ENCODE measurements at places on chromosomes 6 and 20.

DNA sequence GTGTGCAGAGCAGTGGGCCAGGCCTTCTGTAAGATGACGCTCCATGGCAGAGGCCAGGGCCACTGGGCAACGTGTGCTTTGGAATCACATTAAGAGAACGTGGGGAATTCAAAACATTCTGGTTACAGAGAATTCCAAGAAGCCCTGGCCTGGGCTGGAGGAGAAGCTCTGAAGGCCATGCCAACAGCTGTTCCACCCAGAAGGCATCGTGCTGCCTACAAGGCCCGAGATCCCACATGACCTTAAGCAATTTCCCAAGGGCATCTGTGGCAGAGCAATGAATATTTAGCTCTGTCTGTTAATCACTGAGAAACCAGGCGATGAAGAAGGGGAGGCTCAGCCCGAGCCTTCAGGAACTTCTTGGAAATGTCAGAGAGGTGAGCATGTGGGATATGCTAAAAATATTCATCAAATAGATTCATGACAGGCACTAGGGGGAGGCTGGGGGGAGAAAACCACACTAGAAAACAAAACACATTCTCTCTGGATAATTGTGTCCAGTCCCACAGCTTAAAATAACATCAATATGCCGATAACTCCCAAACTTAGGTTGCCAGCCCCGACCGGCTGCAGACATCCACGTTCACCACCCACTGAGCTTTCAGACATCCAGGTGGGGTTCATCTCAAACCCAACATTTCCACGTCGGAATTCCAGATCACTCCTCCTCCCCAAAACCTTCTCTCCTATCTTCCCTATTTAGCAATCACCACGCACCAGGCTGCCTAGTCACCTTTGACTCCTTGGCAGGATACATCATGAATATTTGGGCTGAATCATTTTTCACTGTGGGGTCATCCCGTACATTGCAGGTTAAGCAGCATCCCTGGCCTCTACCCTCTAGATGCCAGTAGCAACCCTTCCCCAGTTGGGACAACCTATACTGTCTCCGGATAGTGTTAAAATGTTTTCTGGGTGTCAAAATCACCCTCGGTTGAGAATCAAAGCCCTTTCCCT, 6.6 kb downstream of the SULF2 start:
- DNase-seq, result no peak

DNA sequence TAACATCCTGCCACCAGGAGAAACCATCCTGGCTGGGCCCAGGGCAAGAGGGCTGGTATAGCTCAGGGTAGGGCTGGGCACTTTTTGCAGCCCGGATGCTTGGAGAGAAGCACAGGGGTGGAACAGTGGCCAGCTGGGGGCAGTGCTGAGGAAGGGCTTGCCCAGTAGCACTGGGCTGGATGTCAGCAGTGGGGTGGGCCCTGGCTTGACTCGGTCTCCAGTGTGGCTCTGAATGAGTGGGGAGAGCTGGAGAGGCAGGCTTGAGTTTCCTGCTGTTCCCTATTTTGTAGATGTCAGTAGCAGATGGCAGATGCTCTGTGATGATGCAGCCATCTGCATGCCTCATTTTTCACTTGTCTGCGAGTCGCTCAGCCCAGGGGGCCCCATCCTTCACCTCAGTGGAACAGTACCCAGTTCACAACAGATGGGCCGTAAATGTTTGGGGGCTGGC, 56.3 kb upstream of the TULP1 start:
- DNase-seq, result peak; percentile 63

- peak; percentile 31 for DNase-seq
These were observed 162.9 kb upstream of the SASH1 start for GRCh38 chr6:148179786-148180185.

DNA sequence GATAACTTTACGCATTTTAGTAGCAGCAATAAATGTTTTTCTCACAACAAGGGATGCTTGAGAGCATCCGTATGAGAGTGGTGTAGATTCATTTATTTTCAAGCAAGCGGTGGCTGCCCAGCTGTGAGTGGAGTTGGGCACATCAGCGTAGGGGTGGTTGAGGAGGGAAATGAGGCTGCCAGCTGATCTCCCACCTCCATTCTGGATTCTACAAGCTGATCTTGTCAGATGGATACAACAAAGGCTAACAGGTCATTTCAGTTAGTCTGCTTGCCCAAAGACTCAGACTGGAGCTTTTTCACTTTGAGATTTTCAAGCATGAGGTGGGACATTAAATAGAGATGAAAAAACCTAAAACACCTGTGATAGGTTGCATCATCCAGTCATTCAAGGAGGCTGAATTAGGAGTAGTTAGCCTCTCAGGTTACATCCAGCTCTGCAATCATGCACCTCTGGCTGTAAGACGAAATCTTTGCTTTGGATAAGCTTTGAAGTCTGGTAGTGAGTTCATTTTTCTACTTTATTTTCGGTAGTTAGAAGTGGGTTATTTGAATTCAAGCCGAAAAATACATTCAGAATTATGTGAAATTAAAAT, 1.9 kb upstream of the BACH2 start:
- DNase-seq, result no peak

DNA sequence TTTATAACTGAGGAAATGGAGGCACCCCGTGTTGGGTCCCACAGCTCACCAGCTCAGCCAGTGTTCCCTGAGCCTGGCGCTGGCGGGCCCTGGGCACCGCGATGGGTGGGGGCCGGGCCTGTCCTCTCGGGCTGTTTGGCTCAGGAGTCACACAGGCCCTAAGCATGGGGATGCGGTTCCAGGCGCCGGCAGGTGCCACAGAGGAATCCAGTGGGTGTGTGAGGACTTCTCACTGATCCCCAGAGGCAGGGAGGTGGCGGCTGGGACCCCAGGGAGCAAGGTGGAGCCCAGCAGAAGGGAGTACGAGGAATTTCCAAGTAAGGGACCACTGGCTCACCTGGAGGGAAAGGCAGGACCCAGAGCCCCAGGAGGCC, 57.5 kb downstream of the IRF4 start:
- DNase-seq, result no peak

DNA sequence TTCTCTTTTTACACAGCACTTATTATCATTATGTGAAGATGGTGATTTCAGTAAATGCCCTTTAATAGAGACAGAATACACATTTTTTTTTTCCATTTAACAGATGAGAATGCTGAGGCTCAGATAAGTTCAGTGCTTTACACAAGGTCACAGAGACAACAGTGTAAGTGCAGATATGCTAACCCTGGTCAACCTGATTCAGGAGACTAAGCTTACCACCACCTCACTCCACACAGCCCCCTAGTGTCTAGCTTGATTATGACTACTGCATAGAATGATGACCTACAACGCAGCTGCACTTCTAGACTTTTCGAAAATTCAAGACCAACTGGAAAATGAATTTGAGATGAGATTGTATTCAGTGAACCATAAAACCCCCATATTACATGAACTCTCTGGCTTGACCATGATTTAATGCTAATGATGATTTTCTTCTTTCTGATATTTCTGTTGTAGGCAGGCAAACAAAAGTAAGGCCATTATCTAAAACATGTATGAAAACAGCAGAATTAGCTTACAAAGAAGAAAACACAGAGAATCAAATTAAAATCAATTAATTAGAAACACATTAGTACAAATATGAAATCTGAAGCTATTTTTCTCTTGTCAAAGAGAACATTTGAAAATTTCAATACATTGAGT, 212.1 kb upstream of the PHACTR1 start:
- peak; percentile 39 for DNase-seq

GRCh38 chr6:41591122-41591521, 44.9 kb downstream of the FOXP4 start:
- DNase-seq, result no peak

DNA sequence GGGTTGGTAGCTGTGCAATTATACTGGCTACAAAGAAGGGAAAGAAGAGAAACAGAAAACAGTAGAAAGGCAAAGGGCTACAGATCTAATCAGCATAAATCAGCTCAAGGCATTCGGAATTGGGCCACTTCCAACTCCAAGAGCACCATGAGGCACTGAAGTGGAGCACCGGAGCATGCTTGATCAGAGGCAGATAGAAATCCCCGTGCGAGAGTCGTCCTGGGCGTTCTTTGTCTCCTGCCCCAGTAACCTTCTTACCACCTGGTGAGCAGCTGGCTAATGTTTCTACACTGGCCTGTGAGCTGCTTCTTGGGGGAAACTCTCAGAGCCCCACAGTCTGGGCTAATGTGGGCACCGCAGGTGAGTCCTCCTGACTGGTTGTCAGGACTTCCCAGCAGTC, 16.7 kb downstream of the NEDD9 start:
- peak; percentile 48 for DNase-seq

GRCh38 chr6:98840996-98841513, 6.7 kb downstream of the POU3F2 start:
- DNase-seq, result no peak

DNA sequence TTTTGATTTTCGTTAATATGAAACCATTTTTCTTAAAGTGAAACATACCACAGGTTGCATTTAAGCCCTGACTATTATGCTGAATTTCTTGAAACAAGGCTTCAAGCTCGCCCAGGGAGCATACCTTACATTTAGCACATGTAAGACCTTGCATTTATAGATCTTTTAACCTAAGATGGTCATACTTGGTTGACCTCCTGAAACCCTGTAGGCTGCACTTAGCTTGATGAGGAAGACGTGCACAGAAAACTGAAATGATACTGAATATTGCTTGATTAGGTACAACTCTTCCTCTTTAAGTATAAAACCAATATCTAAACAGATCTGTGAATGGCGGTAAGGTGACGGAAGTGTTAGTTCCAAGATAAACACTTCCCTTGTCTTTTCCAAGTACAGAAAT, 82.2 kb downstream of the CTNNBL1 start:
- no peak for DNase-seq

DNA sequence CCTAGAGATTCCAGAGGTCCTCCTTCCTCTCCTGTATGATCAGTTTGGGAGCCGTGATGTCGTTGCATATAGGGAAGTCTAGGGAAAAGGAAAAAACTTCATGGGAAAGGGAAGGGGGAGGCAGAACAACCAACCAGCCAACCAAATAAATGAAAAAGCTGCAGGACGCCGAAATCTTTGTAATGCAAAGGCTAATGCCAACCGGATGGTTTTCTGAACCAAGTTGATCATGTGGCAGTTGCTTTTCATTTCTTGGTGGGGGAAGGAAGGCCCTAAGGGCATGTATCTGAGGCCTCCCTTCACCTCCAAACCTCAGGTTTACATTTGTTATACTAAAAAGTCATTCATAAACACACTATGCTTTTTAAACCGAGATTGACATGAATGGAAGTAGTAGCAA, 167.2 kb downstream of the ARID1B start:
- no peak for DNase-seq

Data from neural progenitor cell (in vitro differentiated cells).